Stimulated activated CD4-positive, alpha-beta T cell treated with anti-CD3 and anti-CD28 coated beads, TNF-alpha, amount 100 ng/mL, for 24 hours (primary cell): ENCODE measurements at places on chromosomes 16 and 17.

DNA sequence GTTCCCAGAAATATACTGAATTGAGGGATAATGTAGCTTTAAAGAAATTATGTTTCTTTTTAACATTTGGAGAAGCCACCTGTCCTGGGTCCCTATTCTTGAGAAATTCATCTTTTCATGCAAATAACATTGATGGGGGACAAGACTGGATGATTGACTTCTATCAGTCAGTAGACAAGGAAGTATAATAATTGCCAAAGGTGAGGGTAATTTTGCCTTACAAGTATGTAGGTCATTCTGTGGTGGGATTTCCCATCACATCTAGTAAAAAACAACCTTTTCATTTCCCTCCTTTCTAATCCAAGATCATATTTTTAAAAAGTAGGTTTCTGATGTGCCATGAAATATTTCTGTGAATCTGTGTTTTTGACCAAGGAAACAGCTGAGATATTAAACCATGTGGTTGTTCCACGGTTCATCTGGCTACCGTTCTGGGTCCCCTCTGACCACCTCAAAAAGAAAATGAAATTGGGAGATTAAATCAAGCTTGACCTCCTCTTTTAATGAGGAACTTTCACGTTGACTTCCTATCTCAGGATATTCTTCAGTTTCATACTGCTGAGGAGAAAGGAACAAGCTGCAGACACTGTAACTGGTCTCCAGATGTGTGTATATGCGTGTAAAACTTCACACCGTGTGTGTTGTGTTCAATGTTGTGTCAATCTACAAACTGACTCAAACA is 138.6 kb downstream of the MAP2K6 start:
- DNase-seq = no peak

DNA sequence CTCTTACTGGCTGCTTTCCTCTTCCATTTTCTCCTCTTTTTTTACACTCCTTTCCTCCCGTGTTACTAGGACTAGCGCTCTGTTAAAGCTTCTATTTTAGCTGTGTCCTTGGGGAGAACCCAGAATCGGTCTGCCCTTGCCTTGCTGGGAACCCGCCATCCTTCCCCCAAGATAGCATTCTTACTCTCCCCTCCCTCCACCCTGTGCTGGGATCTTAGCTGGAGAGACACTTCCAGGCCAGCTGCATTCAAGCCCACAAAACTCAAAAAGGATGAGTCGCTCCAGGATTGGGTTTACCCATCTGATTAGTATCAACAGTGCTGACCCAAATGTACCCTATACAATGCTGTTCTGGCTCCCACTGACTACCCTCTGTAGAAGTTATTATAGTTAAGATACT is 200.5 kb upstream of the ASIC2 start:
- no peak for DNase-seq

- no peak for DNase-seq
Observed at GRCh38 chr16:7703672-7704071, 371.0 kb downstream of the RBFOX1 start.

GRCh38 chr17:80317706-80317980 is 57.0 kb downstream of the RNF213 start:
- no peak for DNase-seq

- no peak for DNase-seq
Observed at GRCh38 chr17:13753771-13754170, 152.0 kb upstream of the HS3ST3A1 start.

GRCh38 chr17:74836691-74837467 is 22.8 kb downstream of the GRIN2C start:
- no peak for DNase-seq

- DNase-seq = no peak
Observed at GRCh38 chr17:71494062-71494855, 626.6 kb upstream of the SOX9 start.

DNA sequence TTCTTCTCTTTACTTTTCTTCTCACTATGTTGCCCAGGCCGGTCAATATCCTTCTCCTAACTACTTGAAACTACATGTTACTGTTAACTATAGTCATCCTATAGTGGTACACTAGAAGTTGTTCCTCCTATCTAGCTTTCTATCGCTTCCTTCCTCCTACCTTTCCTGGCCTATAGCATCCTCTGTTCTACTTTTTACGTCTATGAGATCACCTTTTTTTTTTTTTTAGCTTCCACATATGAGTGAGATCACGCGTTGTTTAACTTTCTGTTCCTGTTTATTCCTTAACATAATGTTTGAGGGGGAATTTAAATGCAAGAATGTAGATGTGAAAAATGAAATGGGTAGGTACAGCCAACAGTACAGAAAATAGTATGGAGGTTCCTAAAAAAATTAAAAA is 30.5 kb upstream of the YPEL2 start:
- DNase-seq = no peak

GRCh38 chr16:67801883-67802282 is 4.5 kb downstream of the RANBP10 start:
- DNase-seq = no peak

GRCh38 chr16:50697881-50698767 is 4.7 kb downstream of the NOD2 start:
- peak; percentile 70 for DNase-seq

DNA sequence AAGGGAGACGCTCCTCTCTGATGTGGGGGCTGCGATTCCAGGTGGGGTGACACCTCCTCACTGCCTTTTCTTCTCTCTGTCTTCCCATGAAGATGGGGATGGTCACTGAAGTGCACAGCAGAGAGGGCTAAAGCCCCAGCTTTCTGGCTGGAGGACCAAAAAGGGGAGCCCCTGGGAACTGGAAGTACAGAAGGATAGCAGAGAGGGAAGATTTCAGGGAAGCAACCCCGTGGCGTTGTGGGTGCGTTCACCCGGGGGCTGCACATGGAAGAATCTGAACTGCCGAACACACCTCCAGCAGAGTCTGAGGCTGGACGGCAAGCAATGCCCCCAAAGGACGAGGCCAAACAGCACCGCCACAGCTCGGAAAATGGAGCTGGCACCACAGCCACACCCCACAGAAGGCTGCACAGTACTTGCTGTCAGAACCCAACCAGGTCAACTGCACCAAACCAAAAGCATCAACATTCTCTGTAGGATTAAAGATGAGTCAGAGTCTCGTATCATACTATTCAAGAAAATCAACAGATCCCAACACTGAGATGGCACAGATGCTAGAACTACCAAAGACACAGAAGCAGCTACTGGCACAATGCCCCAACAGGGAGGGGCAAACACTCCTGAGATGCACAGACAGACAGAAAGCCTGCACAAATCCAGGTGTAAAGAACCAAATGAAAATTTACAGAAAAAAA is 49.9 kb downstream of the MAP1LC3B start:
- DNase-seq = no peak

GRCh38 chr17:49225554-49226236 is 4.9 kb downstream of the PHOSPHO1 start:
- no peak for DNase-seq

- DNase-seq = no peak
Observed at GRCh38 chr17:9772658-9773057, 18.7 kb downstream of the DHRS7C start.

DNA sequence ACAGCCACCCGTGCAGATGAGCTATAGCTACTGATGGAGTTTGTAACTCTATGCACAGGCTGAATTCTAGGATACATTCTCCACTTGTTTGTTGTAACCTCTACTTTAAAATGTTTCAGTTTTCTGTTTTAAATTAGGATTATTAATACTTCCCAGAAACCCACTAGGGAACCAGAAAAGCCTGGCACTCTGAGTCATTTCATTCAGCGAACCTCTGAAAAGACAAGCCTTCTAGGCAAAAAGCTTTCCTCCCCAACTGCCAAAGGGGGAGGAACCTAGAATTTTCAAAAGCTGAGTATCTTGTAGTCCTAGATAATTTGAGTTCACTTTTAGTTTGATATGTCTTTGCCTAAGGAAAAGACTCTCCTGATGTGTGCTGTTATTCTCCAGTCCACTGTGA is 43.2 kb downstream of the GOSR1 start:
- no peak for DNase-seq

- no peak for DNase-seq
Observed at GRCh38 chr16:63458846-63459245, 1422.6 kb upstream of the CDH8 start.

DNA sequence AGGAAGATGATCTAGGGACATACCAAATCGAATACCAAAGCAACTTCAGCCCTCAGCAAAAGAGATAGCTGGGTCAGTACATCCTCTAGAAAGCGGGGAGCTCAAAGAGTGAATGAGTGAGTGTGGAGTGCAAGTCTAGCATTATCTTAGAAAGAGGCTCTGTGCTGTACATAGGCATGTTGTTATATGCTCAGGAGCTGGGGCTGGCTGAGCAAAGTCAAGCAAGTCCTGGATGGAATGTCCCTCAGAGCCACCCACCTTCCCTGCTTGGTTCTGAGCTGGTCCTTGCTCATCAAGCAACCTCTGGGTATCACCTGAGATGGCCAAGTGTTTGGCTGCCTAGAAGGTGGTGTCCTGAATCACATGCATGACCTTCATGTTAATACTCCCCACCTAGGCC is 4.9 kb upstream of the KLHL11 start:
- no peak for DNase-seq

DNA sequence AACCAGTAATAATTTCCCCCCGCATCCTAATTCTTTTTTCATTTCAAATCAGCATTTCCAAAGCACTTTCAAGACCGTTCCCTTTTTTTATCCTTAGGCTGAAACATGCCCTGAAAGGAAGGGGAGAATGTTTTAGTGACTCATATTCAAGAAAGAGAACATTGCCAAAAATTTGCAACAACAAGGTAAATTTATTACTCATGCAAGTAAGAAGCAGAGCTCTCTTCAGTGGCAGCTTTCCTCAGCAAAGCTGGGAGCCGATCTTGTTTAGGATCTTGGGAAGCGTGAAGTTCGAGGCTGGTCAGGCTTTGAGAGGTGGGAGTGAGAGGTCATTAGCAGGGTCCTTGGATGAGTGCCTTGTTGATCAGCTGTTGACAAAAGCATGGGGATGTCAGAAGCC is 129.5 kb downstream of the PRKCA start:
- DNase-seq = no peak

GRCh38 chr16:20904507-20905081 is 4.0 kb downstream of the LYRM1 start:
- no peak for DNase-seq

- no peak for DNase-seq
Observed at GRCh38 chr17:2466931-2467330, 44.8 kb downstream of the METTL16 start.

- DNase-seq = no peak
Observed at GRCh38 chr16:79045191-79045590, 555.3 kb downstream of the MAF start.

- no peak for DNase-seq
Observed at GRCh38 chr16:6573577-6573976, 759.1 kb upstream of the RBFOX1 start.

DNA sequence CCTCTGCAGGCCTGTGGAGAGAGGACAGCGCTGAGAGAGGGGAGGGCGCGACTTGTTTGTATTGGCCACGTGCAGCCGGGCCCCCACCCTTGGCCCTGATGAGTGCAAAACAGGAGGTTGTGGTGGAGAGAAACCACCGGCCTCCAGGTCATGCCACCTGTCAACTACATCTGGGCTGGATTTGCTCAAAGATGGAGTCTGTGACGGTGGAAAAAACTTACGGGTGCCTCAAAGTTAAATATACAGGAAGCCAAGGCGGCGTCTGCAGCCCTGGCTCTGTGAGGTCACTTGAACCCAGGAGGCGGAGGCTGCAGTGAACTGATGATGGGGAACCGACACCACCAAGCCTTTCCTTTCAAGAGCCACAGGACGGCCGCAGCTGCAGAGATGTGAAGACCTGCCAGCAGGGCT is 15.7 kb downstream of the C16orf74 start:
- no peak for DNase-seq

GRCh38 chr17:67528751-67529436 is 151.8 kb downstream of the PITPNC1 start:
- no peak for DNase-seq

DNA sequence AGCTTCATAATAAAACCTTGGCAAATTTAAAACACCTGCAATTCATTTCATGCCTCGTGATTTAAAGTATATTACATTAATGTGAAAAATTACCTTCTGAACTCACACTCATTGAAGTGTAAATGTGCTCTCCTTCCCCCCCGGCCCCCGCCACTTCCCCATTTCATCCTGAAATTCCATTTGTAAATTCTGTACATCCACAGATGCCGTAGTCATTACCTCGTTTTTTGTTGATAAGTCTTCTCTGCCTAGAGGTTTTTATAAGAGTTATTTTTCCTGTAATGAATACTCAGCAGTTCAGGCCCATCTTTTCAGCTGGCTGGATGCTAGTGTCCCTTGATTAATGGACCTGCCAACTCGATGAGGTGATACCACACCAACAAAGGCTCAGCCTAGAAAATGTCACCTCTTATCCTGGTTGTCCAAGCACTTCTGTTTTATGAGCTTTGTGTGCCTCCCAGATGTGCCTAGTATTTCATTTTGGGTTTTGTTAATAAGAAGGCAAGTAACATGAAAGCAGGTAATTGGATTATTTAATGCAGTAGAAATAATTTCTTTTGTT is 64.8 kb upstream of the KIFC3 start:
- DNase-seq = no peak

DNA sequence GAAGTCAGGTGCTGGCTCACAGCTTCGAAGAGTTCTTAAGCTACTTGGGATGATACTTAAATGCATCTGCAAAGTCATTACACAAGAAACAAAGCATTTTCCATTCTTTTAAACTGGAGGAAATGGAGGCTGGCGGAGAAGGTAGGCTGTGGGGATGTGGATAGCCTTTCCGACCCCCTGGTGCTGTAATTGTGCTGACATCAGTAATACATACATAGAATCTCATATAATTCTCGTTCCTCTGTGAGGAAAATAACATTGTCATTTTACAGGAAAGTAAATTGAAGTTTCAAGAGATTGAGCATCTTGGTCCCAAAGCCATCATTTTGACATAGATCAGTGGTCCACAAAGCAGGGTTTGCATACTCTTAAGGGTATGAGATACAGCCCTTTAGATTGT is 39.5 kb downstream of the UTP18 start:
- no peak for DNase-seq

DNA sequence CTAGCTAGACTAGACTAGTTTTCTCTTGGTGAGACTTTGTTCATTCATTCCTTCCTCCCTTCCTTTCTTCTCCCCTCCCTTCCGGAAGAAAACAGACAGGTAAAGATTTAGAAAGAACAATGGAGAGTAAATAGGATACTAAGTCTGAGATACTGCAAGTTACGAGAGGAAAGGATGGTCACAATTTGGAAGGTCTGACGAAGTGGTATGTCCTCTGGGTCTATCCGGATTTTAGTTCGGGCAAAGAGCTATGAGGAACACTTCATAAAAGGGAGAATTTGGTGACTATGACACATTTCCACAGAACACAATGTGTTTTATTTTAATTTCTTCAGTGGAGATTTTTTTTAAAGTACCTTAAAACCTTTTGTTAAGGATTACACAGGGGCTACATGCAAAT is 107.7 kb downstream of the BRIP1 start:
- no peak for DNase-seq

DNA sequence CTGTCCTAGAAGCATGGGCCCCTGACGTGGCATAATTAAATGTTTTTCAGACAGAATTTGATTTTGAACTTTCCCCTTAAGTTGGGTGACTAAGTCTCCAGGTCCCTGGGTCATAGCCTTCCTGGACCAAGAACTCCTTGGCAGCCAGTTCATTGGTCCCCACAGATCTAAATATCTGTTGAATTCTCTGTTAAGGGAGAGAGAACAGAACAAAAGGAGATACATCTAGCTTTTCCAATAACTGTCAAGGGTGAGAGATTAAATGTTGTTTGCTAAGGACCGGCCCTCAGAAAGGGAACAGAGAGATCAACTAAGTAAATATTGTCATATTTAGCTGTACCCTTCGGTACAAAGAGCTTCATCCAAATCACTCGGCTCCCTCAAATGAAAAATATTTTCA is 78.2 kb upstream of the NOL11 start:
- DNase-seq = no peak

- no peak for DNase-seq
Observed at GRCh38 chr16:28297784-28298510, 5.6 kb downstream of the SBK1 start.
